A549 treated with CORT108297 at 1 μM for 4 hours (cell line): ENCODE measurements at places on chromosomes 5 and 9. TPM values are rescaled to one million over a fixed set of nuclear protein-coding genes. Genes with fewer than 3 reads are reported as not detected.

SUSD3 gene
- 0.23 to 0.70 TPM (median 0.66 TPM) in 5 replicates for total RNA-seq

PRSS3 gene
- 13.0 to 15.2 TPM (median 14.7 TPM) in 5 replicates for total RNA-seq

RPL12 gene
- total RNA-seq, result 2,609 to 2,987 TPM (median 2,755 TPM) in 5 replicates

ACER2 gene
- 2.0 to 3.2 TPM (median 2.5 TPM) in 5 replicates for total RNA-seq

GDNF gene
- total RNA-seq, result 0.02 to 0.06 TPM (median 0.04 TPM) in 4 of 5 replicates, not detected in the other

PDE8B gene
- 1.1 to 1.7 TPM (median 1.5 TPM) in 5 replicates for total RNA-seq
